ENCODE measurements at places on chromosomes 12 and 14.

DNA sequence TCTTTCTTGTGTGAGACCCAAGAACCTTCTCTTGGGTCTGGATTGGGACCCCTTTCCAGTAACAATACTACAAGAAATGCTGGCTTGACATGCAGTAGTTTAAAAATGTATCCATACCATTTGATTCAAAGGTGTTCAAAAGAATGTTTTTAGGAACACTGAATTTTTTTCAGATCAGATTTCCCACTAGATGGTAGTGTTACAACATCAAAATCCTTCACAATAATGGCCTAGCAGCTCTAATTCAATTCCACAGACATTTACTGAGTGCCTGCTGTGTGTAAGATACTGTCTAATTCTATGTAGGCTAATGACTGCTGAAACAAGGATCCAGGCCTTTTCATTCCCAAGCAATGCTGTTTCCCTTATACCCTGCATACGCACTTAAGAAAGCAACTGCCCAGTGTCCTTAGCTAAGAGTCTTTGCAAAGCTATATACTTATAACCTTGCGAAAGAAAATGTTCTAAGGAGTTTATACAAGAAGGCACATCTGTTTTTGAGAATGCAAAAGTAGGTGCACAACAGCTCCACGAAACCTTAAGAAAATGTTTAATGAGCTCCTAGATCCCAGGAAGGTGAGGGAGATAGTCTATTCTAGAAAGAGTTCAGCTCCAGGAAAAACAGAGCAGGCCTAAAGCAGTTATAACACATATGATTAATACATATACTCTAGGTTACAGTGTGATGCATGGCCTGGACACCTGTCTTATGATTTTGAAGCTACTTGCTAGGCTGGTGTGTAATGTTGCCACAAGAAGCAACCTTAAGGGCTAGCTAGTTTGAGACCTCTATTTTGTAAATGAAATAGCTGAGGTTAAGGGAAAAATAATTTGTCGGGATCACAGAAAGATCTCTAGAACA lies 50.9 kb upstream of the PKP2 start:
- no peak for DNase-seq

DNA sequence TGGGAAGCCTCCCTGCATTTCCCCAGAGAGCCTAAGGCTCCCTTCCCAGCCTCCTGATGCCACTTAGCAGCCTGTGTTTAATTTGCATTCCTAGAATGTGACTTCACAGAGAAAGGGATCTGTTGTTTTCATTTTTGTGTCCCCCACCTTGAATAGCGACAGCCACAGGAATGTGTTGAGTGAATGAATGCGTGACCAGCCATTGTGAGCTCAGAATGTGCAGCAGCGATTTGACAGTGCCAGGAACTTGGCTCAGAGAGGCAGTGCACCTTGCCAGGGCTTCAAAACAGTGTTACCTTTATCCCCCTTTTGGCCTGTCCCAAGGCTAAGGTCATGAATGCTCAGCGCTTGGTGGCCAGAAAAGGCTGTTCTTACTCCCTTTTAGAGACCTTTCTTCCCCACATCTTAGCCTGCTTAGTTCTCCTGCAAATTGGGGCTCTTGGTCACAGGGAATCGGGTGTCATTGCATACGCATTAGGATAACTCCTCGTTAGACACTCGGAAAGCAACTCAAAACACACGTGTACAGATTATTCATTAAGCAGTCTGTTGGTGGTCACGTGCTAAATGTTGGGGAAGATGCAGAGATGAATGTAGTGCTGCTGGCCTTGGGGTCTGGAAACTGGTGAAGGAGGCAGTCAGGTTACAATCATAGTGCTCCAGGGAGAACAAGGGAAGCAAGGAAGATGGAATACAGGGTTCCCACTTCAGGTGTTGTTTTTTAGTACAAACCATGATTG lies 9.8 kb downstream of the NTF3 start:
- no peak for DNase-seq

- DNase-seq: no peak
Measured at GRCh38 chr14:72573725-72574417, 320.0 kb downstream of the DPF3 start.

DNA sequence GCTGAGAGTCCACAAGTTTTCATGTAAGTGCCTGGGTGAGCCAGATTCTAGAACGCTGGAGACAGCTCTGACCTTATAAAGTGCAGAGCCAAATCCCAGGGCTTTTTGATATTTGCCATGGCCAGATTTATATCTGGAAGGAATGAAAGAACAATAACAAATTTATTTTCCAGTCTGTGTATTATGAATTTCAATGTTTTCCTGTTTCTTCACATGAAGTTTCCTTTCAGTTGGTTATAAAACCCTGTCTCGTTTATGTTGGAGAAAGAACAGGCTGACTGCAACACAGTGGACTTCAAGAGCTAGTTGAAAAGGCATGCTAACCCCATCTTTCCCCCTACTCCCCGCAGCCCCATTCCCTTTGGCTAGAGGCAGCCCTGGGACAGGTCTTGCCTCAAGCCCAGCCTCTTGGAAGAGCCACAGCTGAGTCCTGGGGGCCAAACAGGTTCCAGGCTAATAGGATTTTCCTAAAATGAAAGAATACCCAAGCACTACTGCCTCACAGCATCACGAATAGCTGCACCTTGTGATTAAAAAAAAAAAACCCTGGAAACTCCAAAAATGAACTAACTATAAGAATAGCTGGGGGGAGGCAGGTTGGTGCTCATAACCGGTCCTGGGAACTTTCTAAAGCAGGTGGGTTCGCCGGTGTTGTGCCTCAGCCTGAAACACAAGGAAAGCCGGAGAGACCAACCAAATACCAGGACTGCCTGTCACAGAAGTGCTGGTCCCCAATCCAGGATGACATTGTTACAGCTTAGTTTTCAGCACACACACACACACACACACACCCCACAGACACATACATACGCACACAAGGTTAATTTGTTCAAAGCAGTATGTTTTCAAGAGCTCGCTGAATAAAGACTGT lies 1.5 kb downstream of the FBLN5 start:
- no peak for DNase-seq

- no peak for DNase-seq
Measured at GRCh38 chr14:74599321-74599761, 12.7 kb downstream of the LTBP2 start.

- DNase-seq: peak; percentile 10
Measured at GRCh38 chr14:72986857-72987256, 40.0 kb downstream of the ZFYVE1 start.

GRCh38 chr12:23899434-23899833 lies 50.0 kb downstream of the SOX5 start:
- DNase-seq: no peak
